Glutamatergic neuron (in vitro differentiated cells): ENCODE measurements at places on chromosomes 2 and 18. TPM values are rescaled to one million over a fixed set of nuclear protein-coding genes. Genes with fewer than 3 reads are reported as not detected.
A peak's percentile ranks its signal among the peaks of the same experiment; 100 is the strongest.

GRCh38 chr2:32697156-32697555, 69.3 kb downstream of the TTC27 start:
- H3K4me1 ChIP-seq = no peaks in the 10 kb centered on the region
- H3K27me3 ChIP-seq = no peaks in the 10 kb centered on the region
- DNase-seq = no peak
- no peak overlapping the region for H3K4me3 ChIP-seq

DNA sequence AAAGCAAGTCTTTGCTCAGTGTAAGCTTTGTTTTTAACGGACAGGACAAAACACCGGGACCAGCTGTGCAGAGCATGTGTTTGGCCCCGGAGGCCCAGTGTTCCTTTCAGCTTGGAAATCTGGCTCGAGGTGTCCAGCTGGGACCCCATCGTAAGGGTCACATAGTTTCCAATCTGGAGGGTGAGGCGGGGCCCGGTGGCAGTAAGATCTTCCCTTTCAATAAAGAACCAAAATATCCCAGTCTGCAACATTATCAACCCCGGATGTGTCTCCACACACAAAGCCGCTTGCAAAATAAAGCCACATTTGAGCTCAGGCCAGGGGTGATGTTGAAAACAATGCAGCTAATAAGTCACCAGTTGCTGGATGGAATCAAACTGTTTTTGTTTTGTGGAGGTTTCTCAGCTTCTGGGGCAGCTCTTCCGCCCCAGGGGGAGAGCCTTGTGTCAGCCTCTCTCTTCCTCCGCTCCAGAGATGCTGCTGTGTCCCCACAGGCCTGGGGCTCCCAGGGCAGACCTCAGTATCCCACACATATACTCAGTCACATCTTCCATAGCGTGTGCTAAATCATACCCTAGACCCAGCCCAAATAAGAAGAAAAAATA, 138.6 kb upstream of the GLI2 start:
- peak overlapping the region; percentile 23 for H3K4me3 ChIP-seq
- peak; percentile 57 for DNase-seq
- peaks cover 6% of the 10 kb centered on the region for H3K27me3 ChIP-seq
- peaks cover 22% of the 10 kb centered on the region for H3K4me1 ChIP-seq
- H3K36me3 ChIP-seq = no peaks in the 10 kb centered on the region
- peak overlapping the region; percentile 75 for H3K27ac ChIP-seq

- peak; percentile 53 for DNase-seq
- peaks cover 1% of the 10 kb centered on the region for H3K4me1 ChIP-seq
- no peak overlapping the region for H3K4me3 ChIP-seq
- H3K27ac ChIP-seq = no peak overlapping the region
- H3K36me3 ChIP-seq = no peaks in the 10 kb centered on the region
- no peaks in the 10 kb centered on the region for H3K27me3 ChIP-seq
Measured at GRCh38 chr18:50410008-50410407, 35.2 kb downstream of the SKA1 start.

GRCh38 chr2:43486603-43487002, 109.2 kb downstream of the THADA start:
- no peaks in the 10 kb centered on the region for H3K27me3 ChIP-seq
- H3K4me1 ChIP-seq = no peaks in the 10 kb centered on the region
- H3K27ac ChIP-seq = no peak overlapping the region
- H3K4me3 ChIP-seq = no peak overlapping the region
- DNase-seq = no peak
- H3K36me3 ChIP-seq = no peaks in the 10 kb centered on the region

NAPG gene
- 69.7 TPM for total RNA-seq

DNA sequence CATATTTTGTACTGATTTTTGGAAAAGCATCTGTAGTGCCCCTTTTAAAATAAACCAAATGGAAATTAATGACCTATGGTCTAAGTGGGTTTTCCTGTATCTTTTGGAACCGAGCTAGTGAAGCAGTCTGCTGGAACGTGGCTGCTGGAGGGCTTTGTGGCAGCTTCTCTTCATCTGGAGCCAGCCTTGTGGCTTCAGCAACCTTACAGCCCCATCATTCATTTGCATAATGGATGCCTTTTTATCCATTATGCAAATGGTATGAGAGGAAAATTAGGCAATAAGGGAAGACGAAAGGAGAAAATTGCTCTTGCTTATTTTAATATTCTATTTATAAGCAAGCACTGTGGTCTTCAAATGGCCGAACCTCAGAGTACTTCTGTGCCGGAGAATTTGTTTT, 421.0 kb downstream of the PARD3B start:
- H3K4me1 ChIP-seq = peaks cover 12% of the 10 kb centered on the region
- no peak overlapping the region for H3K27ac ChIP-seq
- H3K36me3 ChIP-seq = no peaks in the 10 kb centered on the region
- DNase-seq = no peak
- H3K27me3 ChIP-seq = no peaks in the 10 kb centered on the region

GRCh38 chr2:142131010-142131669, at the start of gene LRP1B:
TSS of gene LRP1B (minus strand) at chr2:142131016. CDS start at chr2:142130729, 287 bp downstream.
- H3K4me1 ChIP-seq = peaks cover 32% of the 10 kb centered on the region
- H3K4me3 ChIP-seq = peak within 1 kb of the TSS; percentile 96
- H3K27ac ChIP-seq = peak within 1 kb of the TSS; percentile 96
- peaks cover 6% of the 10 kb centered on the region for H3K27me3 ChIP-seq
